ENCODE measurements at places on chromosomes 2 and 18.
A peak's percentile ranks its signal among the peaks of the same experiment; 100 is the strongest.

GRCh38 chr2:26269571-26270158 lies 24.9 kb downstream of the HADHB start:
- DNase-seq: no peak

DNA sequence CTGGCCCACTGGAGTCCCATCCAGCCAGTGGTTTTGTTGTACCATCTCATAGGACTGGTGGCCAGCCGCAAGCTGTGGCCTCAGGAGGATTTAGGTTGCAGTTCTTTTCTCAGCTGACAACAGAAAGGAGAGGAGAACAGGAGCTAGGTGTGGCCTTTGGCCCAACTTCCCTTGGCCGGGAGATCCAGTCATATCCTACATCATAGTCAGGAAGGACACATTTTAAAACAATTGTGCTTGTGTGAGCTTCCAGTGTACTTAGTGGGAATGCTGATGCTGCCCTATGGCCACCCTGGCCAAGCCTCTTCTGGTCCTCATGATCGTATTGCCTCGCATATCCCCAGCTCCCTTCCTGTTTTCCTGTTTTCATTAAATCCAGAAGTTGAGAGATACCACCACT lies 98.1 kb downstream of the WDSUB1 start:
- DNase-seq: no peak

GRCh38 chr2:20401489-20401835 lies 45.4 kb upstream of the RHOB start:
- DNase-seq: no peak

DNA sequence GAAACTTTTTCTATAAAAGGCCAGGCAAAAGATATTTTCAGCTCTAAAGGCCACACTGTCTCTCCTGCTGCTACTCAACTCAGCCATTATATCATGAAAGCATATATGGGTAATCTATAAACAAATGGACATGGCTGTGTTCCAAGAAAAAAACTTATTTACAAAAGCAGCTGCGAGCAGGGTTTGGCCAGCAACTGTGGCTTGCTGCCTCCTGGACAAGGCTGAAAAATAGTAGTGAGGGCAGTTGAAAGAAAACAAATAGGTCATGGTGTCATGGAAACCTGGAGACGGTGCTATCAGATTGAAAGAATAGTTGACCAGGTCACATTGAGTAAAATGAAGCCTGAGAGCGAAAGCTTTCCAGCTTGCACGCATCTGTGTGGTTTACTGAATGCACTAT lies 89.2 kb upstream of the LRATD1 start:
- DNase-seq: no peak

DNA sequence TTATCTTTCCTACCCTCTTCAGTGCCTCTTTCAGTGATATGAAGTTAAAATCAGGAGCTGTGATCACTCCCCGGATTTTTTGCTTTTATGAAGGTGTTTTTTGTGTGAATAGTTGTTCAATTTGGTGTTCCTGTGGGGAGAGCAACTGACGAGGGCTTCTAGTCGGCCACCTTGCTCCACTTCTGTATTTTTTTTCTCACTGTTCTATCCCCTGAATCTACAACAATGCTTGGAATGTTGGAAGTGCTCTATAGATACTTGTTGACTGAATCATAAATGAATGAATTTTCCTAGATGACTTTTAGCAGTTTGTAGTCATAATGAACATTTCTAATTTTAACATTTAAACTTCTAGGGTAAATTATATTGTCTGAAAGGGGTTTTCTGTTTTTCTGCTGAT lies 247.3 kb downstream of the ZNF385B start:
- no peak for DNase-seq

- no peak for DNase-seq
These were observed 1.0 kb upstream of the ANKRD62 start for GRCh38 chr18:12092398-12093229.

GRCh38 chr2:44362207-44363015 lies 664 bp downstream of the CAMKMT start:
- DNase-seq: peak; percentile 57

DNA sequence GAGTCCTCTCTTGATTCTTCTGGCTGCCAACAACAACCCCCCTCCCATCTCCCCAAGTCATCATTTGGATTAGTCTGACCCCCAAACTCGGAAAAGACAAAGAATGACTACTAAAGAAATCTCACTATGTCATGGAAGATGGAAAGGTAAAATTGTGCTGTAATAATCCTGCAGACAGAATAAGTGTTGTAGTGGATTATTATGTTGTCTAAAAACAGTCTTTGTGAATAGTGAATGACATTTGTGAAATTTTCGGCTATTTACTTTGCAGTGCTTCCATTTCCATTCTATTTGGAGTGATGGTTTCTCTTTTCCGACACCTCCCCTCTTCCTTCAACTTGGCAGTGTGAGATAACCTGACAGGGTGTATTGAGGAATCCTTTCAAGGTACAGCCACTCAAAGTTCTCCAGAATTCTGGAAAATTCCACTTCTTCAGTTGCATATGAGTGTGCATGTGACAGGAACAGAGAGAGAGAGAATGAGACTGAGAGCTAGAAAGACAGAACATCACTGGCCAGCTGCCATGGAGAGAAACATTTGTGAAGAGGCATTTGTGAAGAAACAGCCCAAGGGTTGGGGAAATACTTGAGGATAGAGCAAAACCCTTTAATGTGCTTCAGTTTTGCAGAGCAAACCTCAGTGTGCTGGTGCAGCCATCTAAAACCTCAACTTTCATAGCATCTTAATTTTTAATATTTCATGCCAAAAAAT lies 141.9 kb upstream of the DLX2 start:
- no peak for DNase-seq

GRCh38 chr2:72027426-72028161 lies 120.1 kb downstream of the CYP26B1 start:
- DNase-seq: no peak

DNA sequence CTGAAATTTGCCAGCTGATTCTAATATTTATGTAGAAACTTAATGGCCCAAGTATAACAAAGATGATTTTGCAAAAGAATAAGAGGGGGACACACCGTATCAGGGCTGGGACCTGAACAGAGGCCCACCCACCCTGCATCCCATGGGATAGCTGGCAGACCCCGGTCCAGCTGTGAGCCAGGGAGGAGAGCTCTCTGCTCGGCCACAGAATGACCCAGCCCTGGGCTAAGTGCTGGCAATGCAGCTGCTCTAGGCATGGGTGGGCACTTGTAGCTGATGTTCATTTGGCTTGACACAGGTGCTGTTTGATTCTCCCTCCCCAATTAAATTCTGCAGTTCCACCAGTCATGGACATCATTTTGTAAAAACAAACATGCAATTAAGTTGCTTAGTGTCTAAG lies 522.8 kb upstream of the RAB6C start:
- no peak for DNase-seq

- no peak for DNase-seq
These were observed 1066.1 kb upstream of the FANCL start for GRCh38 chr2:59307196-59307595.

DNA sequence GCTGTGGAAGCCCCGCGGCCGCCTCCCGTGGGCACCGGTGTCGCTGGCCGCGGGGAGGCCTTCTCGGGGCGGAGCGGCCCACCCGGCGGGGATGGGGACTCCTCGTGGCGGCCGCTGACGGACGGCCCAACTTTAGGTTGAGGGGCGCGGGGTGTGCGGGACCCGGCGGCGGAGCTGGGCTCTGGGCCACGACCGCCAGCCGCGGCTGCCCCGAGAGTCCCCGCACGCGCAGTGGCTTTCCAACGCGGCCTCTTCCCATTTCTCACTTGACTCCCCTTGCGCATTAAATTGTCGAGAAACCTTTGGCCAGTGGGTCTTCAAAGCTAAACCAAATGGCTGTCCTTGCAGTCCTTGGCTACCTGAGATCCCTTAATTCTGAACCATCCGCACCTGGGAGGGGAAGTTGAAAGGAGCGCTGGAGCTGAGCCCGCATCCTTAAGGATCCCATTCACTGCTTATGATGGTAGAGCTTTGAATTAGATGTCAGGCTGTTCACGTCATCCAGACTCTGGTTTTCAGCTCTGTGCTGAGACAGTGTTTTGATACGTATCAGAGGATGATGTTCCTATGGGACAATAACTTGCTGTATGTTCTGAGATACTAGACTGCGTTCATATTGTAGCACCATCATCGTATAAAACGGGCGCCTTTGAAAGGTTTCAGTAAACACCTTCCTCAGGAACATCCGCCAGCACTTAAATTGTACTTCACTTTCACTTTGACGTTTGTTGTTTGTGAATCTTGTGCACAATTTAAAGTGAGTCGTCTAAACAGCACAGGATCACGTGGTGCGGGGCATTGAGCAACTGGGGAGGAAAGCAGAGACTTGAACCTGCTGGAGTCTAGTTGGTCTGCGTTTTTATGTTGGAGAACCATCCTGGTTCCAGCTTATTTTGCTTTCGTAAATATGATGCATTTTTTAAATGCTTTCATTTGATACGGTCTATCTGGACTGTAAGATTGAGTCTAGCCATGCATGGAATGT lies 874 bp downstream of the CLIP4 start:
- peak; percentile 77 for DNase-seq

GRCh38 chr2:83006961-83007360 lies 1452.1 kb downstream of the SUCLG1 start:
- no peak for DNase-seq

- no peak for DNase-seq
These were observed 115.7 kb downstream of the MYCN start for GRCh38 chr2:16055848-16056580.

DNA sequence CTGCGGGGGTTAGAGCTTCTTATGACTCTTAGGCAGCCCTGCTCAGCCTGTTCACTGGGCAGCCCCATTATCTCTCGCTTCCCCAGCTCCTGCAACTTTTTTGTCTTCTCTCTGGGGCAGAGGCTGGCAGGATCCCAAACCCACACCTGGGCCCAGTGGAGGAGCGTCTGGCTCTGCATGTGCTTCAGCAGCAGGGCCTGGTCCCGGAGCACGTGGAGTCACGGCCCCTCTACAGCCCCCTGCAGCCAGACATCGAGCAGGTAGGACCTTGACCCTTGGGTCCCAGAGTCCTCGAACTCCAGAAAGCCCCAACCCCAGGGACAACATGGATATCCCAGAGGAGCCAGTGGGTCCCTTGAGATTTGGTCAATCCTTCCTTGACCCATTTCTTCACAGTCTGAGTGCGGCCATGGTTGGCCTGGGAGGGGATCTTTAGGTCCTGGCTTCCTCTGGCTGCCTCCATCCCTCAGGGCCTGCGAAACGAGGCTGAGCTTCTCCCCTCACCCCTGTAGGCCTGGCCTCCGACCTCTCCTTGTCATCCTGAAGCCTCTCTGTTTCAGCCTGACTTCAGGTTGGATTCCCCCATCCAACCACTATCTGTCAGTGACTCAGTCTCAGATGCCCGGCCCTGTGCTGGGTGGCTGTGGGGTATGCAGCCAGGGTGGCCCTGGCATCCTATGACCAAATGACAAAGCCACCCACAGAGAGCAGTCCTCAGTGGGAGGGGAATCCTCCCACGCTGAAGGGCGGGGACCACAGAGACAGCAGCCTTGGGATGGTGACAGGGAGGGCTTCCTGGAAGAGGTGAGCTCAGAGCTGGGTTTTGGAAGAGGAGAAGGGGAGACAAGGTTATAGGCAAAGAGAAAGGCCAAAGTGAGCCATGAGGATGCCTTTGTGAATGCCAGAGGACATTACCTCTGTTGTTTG lies 214.2 kb downstream of the DYSF start:
- DNase-seq: no peak

DNA sequence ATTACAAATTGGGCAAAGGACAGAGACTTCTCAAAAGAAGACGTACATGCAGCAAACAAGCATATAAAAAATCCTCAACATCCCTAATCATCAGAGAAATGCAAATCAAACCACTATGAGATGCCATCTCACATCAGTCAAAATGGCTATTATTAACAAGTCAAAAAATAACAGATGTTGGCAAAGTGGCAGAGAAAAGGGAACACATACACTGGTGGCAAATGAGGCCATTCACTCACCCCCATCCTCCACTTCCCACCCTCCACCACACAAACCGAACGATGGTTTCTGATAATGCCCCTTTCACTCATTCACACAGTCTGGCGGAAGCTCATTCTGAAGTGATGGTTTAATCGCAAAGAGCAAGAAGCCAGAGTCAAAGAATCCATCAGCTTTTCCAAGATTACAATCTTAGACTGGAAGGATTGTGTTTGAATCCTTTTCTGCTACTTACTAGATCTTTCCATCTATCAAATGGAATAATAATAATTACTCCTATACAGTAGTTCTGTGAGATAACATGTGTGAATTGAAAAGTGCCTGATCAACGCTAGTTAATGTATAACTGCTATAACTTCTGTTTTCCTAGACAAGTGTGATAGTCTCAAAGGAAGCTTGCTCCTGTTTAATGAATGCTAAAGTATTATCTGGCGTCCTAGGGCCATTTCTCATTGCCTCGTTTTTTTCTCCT lies 16.9 kb upstream of the CD28 start:
- no peak for DNase-seq

DNA sequence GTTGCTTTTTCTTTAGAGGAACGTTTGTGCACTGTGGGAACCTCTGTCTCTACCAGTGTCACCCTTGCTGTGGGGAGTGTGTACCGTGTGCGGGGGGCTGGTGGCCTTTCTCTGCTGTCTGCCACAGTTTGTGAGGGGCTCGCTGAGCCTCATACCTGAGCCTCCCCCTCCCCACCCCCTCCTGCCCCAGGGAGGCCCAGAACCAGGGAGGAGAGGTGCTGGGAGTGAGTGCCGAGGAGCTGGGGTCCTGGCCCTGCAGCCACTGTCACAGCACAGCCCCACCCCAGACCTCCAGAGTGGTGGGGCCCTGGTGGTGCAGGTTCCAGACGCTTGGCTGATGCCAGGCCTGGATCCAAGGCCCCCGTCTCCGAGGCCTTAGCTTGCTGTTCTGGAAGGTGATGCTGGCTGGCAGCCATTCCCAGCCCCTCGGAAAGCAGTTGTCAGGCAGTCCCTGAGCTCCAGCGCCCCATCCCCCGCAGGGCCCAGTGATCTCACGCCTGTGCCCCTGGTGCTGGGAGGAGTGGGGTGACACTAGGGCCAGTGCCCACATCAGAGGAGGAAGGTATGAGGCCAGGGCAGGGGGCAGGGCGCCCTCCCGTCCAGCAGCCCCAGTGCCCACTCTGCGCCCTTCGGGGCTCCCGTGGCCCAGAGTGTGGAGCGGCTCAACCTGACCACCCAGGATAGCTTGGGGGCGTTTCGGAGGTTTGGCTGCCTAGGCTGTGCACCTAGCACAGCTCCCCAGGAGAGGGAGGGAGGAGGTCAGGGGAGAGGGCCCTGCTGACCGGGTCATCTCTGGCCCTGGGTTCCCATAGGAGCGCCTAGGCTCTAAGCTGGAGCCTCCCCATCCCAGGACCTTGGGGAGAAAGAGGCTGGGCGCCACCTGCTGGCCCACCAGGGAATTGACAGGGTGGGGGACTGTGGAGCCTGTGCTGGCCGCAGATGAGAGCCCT lies 53.0 kb upstream of the ALPP start:
- peak; percentile 46 for DNase-seq

DNA sequence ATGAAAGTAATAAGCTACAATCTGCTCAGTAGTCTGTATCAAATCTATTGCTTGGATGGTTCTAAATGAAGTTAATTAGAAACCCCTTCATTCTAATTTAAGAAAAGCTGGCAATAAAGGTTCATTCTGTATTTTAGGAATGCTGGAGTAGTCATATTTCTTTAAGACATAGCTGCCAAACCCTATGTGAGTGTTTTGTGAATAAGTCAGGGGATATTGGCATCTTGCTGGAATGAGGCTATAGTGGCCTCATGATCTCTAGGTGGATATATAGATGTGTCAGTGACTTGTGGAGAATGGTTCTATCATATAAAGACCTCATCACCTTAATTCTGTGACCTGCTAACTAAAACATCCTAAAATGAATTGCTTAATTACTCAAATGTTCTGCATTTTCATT lies 196.3 kb downstream of the PDE1A start:
- DNase-seq: no peak

All from hematopoietic multipotent progenitor cell treated with erythropoietin and hydrocortisone succinate and interleukin-3 and kit ligand, for 17 days (in vitro differentiated cells).